ENCODE measurements at places on chromosomes 12 and 14.

GRCh38 chr14:94125659-94126418 lies 3.6 kb downstream of the IFI27L2 start:
- DNase-seq: no peak

- no peak for DNase-seq
Measured at GRCh38 chr14:58677996-58678395, 40.2 kb downstream of the DACT1 start.

- DNase-seq: no peak
Measured at GRCh38 chr14:80275208-80275850, 64.0 kb upstream of the DIO2 start.

DNA sequence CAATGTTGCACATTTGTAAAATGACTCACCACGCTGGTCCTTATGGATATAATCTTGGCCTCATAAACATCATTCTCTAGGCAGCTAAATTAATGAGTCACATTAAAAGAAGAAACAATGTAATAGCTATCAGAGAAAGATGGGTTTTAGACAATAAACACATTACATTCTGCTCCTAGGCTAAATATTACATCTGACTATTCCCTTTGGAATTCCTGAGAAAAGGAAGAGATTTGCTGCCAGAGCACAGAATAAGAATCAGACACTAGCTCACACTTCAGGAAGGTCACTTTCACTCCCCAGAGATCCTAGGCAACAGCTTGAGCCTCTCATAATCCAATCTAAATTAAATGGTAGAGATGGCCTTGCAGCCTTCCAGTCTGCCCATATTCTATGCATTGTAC lies 218.2 kb downstream of the PTPRO start:
- no peak for DNase-seq

- DNase-seq: no peak
Measured at GRCh38 chr12:12108441-12109058, 37.8 kb downstream of the BCL2L14 start.

DNA sequence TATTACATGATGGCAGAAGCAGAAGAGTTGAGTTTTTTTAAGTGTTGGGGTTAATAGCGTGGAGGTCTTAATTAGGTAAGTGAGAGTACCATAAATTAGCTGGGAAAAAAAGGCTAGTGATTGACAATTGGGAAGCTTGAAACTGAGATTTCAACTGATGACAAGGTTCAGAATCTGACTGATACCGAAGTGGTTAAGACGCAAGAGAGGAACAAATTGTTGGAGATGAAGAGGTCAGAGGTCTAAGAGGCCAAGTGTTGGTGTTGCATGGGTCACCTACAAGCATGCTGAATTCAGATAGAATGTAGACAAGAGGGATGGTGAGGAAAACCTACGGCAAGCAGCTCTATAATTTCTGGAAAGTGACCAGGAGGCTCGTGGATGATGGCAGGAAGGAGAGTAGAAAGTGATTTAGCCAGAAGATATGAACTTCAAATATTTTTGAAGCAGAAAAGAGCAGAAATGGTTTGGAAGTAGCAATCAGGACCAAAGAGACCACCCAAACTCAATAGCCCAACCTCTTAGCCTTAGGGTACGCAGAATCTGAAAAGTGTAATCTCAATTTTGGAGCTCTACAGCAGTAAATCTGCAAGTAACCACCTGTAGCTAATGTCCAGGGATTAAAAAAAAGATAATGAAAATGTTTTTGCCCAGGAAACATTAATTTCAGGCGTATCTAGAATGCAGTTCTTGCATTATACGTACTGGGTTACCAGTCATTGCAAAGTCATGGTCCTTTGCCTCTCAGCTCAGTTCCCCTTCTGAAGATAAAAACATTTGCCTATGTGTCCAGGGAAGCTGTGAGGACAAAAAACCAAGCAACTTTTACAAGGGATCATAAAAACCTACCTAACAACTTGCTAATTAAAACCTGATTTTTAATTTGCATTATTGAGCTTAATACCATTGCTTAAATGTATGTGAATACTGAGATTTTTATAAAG lies 1.7 kb upstream of the TMPO start:
- DNase-seq: no peak

DNA sequence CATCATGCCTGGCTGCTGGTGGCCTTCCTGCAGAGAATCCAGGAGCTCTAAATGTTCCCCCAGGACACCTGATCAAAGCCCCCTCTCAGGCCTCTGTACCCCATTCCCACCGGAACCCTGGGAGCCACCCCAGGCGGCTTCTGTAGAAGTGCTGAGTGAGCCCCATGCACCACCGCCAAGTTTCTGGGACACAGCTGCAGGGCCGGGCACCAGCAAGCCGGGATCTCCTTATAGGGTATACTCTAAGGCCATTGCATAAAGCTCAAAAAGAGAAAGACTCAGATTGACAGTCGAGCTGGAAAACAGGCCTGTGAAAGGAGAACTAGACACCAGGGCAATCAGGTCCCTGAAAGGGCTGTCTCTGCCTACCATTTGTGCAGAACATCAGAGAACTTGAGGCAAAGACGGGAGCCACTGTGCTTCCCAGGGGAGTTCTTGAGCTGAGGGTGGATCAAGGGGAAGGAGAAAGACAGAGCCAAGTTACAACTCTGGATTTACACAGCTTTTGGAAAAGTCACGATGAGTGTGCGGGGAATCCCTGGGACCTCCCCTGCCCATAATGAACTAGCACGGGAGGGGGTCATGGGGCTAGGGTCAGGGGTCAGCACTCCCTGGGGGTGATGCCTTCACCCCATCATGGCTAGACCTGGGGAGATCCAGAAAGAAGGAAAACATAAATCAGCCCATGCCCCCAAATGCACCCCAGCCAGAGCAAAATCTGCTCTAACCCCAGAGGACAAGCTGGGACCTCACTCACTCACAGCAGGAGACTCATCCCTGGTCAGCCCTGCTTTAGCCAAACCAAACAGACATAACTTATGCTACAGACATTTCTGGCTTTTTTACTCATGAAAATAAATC lies 51.1 kb downstream of the ITPK1 start:
- DNase-seq: no peak

GRCh38 chr12:132836795-132837331 lies 8.2 kb upstream of the GOLGA3 start:
- no peak for DNase-seq

- no peak for DNase-seq
Measured at GRCh38 chr14:51334566-51334965, 94.5 kb downstream of the TMX1 start.

- DNase-seq: no peak
Measured at GRCh38 chr14:89667983-89668382, 250.9 kb upstream of the FOXN3 start.

DNA sequence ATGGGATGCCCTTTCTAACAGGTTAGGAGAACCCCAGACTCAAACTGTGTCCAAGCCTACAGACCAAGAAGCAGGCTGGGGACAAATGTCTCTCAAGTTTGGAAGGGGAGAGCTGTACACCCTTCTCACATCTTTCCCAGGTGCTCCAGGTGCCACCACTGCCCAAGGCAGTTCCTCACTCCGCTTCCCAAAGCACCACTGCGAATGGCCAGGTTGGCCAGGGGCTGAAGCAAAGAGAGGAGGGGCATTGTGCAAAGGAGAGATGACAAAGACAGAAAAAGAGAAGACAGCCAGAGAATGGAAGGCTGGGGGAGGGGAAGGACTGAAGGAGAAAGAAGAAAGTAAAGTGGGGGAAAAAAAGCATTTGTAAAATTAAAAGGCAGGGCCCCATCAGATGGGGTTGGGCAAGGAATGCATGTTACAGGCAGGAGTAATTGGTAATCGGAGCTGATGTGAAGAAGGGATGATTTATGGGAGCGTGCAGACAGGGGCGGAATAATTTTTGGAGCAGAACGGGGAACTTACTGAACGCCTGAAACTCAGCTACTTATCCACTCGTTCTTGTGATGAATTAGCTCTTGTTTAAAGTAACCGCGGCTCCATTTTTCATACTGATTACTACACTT lies 165.8 kb downstream of the ESRRB start:
- no peak for DNase-seq

- no peak for DNase-seq
Measured at GRCh38 chr12:104410786-104411185, 46.0 kb upstream of the CHST11 start.

DNA sequence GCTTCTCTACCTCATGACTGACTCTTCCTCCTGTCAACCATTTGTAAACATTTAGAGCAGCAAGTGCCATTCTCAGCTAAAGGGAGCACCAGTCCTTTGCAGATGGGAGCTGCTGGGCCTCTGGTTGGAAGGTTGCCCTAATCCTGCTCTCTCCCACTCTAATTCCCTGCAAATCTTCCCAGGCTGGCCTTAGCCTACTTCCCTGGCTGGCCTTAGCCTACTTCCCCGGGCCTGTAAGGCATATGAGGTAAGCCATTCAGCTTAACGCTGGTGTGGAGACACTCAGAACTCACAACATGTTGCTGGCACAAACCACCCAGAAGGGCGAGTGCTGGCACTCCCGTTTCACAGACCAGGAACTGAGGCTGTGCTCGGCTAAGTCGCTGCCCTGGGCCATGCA lies 69.0 kb downstream of the CPSF2 start:
- no peak for DNase-seq

- no peak for DNase-seq
Measured at GRCh38 chr12:109632342-109632741, 58.7 kb downstream of the MVK start.

GRCh38 chr14:99996951-99997571 lies 68.2 kb upstream of the EVL start:
- DNase-seq: no peak
